ENCODE measurements at places on chromosomes 4 and X.

GRCh38 chrX:39477031-39477761 lies 620.6 kb downstream of the BCOR start:
- no peak for DNase-seq

DNA sequence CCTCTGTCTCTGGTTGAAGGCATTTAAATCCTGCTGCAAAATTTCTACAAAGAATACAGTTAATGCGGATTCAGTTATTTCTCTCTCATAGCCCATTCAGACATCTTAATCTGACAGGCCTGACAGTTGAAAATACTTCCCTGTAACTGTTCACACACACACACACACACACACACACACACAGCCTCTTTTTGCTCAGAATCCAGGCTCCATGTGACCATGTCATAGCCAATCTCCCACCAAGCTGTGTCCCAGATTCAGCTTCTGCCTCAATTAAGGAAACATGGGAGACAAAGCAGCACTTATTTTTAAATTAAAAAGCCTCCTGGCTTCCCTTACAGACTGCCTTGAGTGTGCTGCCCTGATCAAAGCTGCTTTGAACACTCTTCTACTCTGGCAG lies 49.3 kb upstream of the EFHC2 start:
- no peak for DNase-seq

DNA sequence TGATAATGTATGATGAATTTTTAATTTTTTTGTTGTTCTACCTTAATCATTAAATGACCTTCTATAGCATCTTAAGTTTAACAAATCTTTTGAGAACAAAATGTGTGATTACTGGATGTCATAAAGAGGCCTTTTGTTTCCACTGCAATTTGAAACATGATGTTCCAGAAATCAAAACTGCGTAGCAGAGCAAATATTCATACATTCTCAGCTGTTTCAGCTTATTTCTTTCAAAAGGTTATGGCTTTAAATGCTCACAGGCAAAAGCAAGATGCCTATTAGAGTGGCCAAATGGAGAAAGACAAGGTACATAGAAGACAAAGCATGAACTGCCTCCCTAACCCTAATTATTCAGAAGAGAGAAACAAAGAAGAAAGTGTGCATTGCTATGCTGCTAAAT lies 233.0 kb upstream of the SLC7A11 start:
- no peak for DNase-seq

DNA sequence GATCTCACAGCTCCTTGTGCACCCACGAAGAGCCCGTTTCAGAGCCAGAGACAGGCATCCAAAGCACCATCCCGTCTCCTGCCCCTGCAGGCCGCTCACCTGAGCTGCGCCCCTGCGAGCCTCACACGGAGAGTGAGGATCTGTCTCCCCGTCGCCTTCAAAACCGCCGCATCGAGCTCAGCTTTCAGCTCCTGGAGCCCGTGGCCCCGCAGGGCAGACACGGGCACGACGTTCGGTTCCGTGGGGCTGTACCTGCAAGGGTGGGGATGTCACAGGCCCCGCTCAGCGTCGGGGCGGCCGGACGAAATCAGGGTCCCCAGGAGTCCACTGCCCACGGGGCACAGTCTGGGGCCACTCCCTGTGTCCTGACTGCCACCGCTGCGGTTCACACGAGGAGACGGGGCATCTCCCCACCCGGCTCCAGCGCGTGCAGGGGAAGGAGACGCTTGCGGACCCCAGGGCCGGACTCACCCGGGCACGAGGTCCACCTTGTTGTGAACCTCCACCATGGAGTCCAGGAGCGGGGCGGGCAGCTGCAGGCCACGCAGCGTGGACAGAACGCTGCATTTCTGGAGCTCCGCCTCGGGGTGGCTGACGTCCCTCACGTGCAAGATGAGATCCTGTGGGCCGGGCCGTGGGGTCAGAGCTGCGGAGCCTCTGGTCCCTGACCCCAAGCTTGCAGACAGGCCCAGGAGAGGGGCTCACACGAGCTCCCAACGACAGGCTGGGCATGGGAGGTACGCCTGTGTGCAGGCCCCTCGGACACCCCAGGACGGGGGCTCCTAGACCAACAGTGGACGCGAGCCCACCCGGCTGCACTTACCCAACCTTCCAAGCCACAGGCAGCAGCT lies 11.1 kb downstream of the GTPBP6 start:
- DNase-seq, result no peak

DNA sequence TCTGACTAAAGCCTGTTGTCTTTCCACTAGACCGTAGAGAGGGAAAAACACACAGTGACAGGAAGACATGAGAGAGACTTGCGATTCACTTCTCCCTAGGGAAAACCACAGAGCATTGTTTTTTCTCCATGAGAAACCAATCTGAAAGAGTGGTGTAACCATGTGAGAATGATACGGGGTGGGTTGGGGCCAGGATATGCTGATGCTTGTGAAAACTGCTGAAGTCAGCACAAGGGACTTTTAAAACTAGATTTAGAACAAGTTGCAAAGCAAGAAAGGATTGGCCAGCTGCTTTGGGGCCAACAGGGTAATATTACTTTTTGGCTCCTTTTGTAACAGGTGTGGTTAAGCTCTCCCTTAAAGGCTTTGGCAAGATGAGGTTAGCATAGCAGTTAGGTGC lies 66.1 kb downstream of the NHSL2 start:
- no peak for DNase-seq

- no peak for DNase-seq
These were observed 32.8 kb upstream of the ADAD1 start for GRCh38 chr4:122346036-122346435.

- no peak for DNase-seq
These were observed 292.8 kb upstream of the BOD1L1 start for GRCh38 chr4:13920111-13920875.

DNA sequence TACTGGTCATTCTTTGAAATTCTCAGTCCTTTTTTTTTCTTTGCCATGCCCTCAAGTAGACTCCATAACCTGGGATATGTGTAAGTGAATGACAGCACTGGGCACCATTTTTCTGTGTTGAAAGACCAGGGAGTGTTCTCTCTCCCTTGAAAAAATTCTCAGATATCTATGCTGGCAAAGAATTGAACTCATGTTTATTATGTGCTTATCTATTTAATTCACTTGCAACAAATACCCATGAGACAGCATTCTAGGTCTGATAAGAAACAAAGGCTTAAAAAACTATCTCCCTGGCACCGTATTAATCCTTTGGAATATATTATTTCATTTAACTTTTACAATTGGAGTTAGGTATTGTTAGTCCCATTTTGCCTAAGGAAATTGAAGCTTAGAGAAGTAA lies 36.7 kb downstream of the LARP7 start:
- no peak for DNase-seq

GRCh38 chrX:102978594-102978993 lies 41.5 kb downstream of the RAB40AL start:
- no peak for DNase-seq

- DNase-seq, result no peak
These were observed 268.4 kb downstream of the DCTD start for GRCh38 chr4:182648766-182649165.

DNA sequence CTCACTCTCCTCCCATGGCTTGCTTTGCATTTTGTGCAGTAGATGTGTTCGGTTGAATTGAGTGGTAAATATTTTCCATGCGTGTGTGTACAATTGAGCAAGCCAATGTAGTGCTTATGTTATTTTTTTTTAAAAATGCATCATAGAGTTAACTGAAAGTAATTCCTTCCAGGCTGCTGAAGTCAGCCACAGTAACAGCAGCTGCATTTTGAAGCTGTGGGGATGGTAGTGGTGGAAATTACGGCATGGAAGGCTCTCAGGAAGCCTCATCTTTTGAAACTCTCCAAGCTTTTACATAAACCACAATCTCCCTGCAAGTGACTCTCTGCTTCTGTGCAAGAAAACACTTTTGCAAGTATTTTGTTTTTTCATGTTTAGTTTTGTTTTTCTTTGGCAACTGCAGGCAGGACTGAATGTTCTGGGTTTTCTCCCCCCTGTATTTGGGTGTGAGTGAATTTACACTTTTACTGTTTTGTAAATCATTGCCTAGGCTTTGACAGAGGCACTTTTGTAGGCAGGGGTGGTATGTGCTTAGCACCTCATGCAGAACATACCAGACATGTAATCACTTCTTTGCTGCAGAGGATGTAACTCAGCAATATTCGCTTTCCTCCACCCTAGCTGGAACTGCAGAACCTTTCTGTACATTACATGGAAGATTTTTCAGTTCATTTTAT lies 56.2 kb downstream of the LRRC66 start:
- no peak for DNase-seq

DNA sequence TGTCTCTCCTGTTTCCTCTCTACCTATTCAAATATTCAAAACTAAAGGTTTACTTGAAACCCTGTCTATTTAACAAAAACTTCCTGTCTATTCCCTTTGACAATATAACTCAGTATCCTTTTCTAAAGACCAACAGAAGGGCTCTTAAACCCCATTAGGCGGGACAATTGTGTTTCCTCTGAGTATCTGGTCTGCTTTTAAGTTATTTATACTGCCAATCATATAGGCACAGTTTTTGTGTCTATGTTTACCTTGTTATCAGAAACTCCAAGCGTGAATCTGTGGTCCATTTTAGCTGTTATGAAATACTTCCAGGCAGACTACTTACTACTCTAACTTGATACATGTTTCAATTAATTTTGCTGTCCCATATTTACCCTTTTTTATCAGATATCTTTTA lies 350.0 kb upstream of the CTSO start:
- no peak for DNase-seq

- DNase-seq, result no peak
These were observed 564.7 kb upstream of the ACTRT1 start for GRCh38 chrX:128616933-128617332.

GRCh38 chrX:39453889-39454621 lies 643.7 kb downstream of the BCOR start:
- DNase-seq, result peak; percentile 40

- DNase-seq, result no peak
These were observed 206.5 kb upstream of the STK26 start for GRCh38 chrX:131816551-131817136.

- DNase-seq, result no peak
These were observed 357.5 kb downstream of the PPP1R2C start for GRCh38 chrX:42420426-42420825.

DNA sequence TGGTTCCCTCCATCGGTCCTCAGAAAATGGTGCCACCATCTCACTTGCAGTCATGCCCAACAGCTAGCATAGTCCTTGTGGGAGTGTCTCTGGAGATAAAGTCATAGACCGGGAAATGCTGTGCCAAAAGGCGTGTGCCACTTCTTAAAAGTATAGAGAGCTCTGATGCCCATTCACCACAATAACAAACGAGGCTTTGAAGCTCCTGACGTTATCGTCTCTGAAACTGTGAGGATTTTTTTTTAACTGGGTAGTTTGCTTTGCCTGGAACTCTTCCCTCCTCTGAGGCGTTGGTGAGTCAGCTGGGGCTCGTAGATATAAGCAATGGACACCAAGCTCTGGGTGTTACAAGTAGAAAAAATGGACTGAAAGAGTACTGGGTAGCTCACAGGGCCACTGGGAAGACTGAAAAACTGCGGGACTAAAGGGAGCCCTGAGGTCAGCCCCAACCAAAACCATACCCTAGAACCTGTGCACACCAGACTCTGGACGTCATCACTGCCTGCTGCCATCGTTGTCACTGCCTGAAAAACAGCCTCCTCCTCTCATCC lies 89.4 kb upstream of the TRIM2 start:
- DNase-seq, result no peak

GRCh38 chr4:185730387-185730786 lies 81.6 kb downstream of the SORBS2 start:
- no peak for DNase-seq

- no peak for DNase-seq
These were observed 232.2 kb upstream of the FMR1 start for GRCh38 chrX:147679356-147680005.

DNA sequence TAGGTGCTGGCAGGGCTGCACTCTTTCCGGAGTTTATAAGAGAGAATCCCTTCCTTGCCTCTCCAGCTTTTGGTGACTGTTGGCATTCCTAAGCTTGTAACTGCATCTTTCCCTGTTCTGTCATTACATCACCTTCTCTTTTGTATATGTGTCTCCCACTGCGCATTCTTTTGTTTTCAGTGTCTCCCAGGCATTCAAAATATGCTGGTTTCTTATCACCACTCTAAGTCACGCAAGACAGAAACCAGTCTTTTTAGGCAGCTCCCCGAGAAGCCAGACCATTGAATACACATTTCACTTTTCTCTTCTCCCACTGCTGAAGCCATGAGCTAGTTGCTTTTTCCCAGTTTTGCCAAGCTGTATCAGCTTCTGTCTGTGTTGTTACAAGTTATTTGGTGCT lies 71.0 kb downstream of the LAS1L start:
- DNase-seq, result no peak

- no peak for DNase-seq
These were observed 34.3 kb downstream of the TMEM164 start for GRCh38 chrX:110037178-110037577.

DNA sequence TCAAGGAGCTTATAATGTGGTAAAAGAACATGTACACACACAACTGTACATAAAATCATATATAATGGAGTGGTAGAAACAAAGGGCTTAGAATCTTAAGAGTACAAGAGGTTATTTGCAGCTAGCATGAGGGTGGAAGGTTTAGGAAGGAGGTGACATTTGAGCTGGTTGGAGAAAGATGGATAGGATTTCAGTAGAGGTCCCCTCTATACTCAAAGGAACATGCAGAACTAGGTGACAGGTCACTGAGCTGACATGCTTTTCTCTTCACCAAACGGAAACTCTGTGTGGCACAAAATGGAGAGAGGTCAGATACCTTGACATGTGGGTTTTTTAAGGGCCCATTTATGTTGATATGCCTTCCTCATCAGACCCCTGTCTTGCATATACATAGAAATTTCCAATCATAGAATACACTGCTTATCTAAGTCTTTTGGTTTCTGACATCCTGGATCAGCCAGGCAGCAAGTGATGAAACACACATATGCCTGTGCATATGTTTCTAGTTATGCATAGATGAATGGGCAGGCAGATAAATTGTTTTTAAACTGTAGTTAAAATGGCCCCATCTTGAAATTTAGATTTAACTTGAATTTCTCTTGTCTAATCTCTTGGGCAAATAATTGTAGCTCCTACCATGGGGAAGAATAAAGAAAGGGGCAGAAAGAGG lies 29.3 kb downstream of the CLCN5 start:
- DNase-seq, result peak; percentile 53

GRCh38 chrX:136546371-136546781 lies 14.4 kb downstream of the VGLL1 start:
- no peak for DNase-seq

DNA sequence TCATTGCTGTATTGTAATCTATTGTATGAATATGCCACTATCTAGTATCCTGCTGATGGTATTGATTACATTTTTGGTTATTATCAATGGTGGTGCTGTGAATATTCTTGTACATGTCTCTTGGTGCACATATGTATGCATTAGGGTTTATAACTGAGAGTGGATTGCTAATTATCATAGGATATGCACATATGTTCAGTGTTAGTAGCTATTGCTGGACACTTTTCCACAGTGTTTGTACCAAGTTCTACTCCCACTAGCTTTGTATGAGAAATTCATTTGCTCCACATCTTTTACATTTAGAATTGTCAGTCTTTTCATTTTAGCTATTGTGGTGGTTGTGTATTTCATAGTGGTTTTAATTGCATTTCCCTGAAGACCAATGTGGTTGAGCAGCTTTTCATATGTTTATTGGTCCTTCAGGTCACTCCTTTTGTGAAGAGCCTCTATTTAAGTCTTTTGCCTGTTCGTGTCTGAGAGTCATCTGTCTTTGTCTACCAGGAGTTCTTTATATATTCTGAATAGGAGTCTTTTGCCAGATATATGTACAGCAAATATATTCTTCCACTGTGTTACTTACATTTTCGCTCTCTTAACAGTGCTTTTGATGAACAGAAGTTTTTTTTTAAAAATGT lies 87.1 kb downstream of the TBC1D19 start:
- DNase-seq, result no peak

- no peak for DNase-seq
These were observed 53.8 kb upstream of the HGFAC start for GRCh38 chr4:3387943-3388361.
